ENCODE measurements at places on chromosomes 5 and 9. TPM values are rescaled to one million over a fixed set of nuclear protein-coding genes. Genes with fewer than 3 reads are reported as not detected.

- H3K36me3 ChIP-seq = no peaks in the 10 kb centered on the region
- no peak for DNase-seq
- no peaks in the 10 kb centered on the region for H3K27me3 ChIP-seq
- no peak overlapping the region for H3K4me3 ChIP-seq
- H3K4me1 ChIP-seq = no peaks in the 10 kb centered on the region
Measured at GRCh38 chr5:157247267-157247666, 18.7 kb upstream of the CYFIP2 start.

DNA sequence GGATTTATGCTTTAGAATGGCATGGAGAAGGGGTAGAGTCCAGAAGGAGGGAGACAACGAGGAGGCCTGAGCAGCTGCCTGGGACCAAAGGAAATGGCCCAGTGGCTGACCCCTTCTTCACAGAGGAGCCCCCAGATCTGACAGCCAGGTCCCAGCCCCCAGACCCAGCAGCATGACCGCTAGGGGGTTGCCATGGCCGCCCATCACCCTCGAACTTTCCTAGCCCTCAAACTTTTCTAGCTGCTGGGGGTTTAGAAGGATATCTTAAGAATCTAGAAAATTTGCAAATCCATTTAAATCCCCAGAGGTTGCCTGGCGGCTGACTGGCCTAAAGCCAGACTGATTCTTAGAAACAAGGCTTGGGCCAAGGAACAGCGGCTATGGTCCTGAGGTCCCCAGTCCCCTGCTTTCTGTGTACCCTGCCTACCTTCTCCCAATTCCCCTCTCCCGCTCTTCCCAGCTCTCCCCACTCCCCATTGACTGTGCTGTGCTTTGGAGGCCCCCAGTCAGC is 972 bp downstream of the PDGFRB start:
- H3K27me3 ChIP-seq = no peaks in the 10 kb centered on the region
- peaks cover 21% of the 10 kb centered on the region for H3K4me1 ChIP-seq
- H3K36me3 ChIP-seq = no peaks in the 10 kb centered on the region
- DNase-seq = no peak
- peak overlapping the region; percentile 66 for H3K4me3 ChIP-seq
- peak overlapping the region; percentile 89 for H3K27ac ChIP-seq

DNA sequence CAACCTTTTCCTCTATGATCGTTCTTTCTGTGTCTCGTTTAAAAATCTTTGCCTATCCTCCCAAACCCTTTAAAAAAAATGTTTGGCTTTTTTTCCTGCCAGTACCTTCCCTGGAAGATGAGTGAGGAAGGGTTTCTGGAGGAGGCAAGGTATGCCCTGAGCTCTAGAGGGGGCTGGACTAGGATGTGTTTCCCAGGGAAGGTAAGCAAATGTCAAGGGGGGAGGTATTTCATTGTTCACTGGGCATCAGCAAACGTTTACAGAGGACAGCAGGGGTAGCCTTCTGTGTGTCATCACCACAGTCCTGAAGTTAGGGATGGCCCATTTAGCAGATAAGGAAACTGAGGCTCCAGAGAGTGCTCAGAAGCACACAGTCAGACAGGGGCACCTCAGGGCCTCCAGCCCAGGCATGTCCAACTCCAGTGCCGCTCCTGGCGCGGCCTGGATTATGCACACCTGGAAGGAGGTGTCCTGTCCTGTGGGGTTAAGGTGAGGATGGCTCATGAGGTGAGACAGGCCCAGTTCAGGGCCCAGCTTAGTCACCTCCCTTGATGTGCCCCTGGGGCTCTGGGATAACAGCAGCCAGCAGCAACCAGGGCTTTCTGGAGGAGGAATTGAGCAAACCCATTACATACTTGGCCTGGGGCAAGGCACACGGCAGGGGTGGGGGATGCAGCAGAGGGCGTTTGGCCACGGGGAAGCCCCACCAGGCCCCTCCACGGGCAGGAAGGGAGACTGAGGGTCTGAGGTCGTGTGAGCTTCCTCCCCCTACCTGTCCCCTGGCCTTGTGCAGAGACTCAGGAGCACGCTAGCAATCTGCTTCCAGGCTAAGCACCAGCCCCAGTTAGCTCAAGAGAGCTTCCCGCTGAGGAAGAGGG is 100.3 kb upstream of the LMX1B start:
- no peaks in the 10 kb centered on the region for H3K36me3 ChIP-seq
- no peaks in the 10 kb centered on the region for H3K27me3 ChIP-seq

GRCh38 chr5:56352808-56353590 is 119.9 kb upstream of the ANKRD55 start:
- DNase-seq = no peak
- H3K27ac ChIP-seq = no peak overlapping the region
- H3K36me3 ChIP-seq = no peaks in the 10 kb centered on the region
- H3K27me3 ChIP-seq = no peaks in the 10 kb centered on the region
- H3K4me3 ChIP-seq = no peak overlapping the region

DNA sequence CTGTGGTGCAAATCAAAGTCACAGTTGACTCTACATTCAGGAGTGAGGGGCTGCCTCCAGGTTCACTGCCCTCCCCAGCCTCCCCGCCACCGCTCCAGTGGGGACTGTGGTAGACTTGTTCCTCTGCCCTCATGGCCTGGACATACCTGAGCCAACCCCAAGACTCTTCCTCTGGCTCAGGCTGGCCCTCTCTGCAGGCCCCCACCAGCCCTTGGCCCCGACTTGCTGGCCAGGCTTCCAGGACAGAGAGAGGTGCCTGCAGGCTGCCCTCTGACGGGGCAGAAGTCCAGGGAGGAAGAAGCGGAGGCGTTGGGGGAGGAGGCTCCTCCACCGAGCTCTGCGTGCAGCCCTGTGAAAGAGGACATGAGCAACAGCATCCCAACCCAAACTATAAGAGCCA is 2.8 kb upstream of the SARDH start:
- H3K27ac ChIP-seq = no peak overlapping the region
- H3K4me1 ChIP-seq = peaks cover 13% of the 10 kb centered on the region
- no peaks in the 10 kb centered on the region for H3K36me3 ChIP-seq
- no peak overlapping the region for H3K4me3 ChIP-seq
- DNase-seq = peak; percentile 9
- H3K27me3 ChIP-seq = no peaks in the 10 kb centered on the region

DNA sequence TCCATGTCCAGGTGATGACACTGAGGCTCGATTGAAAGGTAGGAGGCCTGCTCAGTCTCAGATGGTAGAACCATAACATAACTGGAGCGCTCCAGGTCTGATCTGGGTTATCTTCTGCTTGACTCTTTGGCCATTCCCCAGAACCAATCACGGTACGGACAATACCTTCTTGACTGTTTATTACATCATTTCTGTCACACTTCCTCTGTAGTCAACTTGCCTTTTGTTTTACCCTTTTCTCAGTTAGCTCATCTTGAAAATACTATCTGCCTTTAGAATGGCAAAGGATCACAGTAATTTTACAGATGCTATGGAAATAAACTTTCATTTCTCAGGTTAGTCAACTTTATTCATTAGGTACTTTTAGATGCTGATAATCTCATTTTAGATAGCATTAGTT is 22.4 kb downstream of the GLRA1 start:
- H3K27me3 ChIP-seq = no peaks in the 10 kb centered on the region
- H3K4me1 ChIP-seq = no peaks in the 10 kb centered on the region
- H3K4me3 ChIP-seq = no peak overlapping the region
- H3K27ac ChIP-seq = no peak overlapping the region
- no peaks in the 10 kb centered on the region for H3K36me3 ChIP-seq

- no peak overlapping the region for H3K4me3 ChIP-seq
- no peaks in the 10 kb centered on the region for H3K36me3 ChIP-seq
- H3K4me1 ChIP-seq = no peaks in the 10 kb centered on the region
- H3K27ac ChIP-seq = no peak overlapping the region
Measured at GRCh38 chr9:134627417-134628353, 13.9 kb upstream of the COL5A1 start.

The INSL4 gene
- polyA plus RNA-seq = not detected

Measured in testis (tissue), 5 donors.